ENCODE measurements at places on chromosomes 1 and 21. TPM values are rescaled to one million over a fixed set of nuclear protein-coding genes. Genes with fewer than 3 reads are reported as not detected.

GRCh38 chr1:37931361-37932158, 15.3 kb downstream of the INPP5B start:
- peak; percentile 97 for DNase-seq

DNA sequence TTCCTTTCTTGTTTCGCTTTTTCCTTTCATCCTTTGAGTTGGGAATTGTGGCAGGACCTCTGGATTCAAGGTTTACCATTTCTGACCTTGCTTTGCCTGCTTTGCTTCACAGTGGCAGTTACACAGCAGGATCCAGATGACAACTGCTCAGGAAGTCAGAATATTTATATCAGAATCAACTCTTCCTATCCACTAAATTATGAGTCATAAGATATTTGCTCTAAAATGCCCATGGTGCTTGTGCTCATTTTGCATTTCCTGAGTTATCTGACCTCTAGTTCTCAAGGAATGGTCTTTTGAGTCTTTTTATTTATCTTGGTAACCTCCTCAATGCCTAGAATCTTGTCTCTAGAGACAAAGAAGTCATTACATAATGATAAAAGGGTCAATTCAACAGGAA, 290.8 kb downstream of the LRRC7 start:
- DNase-seq = no peak

GRCh38 chr1:96559181-96559580, 162.4 kb upstream of the PTBP2 start:
- no peak for DNase-seq

DNA sequence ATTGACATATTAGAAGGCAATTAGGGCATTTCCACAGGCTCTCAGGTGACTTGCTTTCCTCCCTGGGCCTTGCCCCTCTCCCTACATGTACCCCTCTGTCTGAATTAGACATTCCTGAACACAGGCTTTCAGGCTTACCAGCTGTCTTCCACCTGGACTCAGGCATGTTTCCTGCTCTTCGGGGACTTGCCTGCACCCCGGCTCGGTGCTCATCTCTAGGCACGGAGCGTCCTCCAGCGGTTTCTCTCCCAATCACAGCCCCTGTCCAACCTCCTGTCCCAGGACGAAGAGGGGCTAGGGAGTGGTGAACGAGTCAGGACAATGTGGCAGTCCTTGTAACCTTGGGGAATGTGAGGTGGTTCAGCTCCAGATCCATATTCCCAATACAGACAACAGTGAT, 4.2 kb downstream of the PROK1 start:
- no peak for DNase-seq

DNA sequence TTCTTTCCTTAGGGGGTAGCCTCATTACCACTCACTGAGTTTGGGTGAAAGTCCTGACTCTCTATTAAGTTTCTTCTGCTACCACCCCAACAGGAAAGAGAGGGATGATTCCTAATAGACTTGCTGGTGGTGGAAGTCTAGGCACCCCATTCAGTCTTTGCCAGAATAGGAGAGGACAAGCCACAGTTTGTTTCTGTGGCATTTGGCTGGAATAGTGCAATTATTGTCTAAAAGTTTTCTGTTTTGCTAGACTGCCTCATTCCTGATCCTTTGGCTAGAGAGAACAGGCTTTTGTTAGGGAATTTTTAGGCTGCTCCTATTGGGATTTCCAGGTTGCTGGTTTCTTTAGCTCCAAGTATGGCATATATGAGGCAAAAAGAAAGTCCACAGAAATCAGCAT, 9.9 kb upstream of the HJV start:
- no peak for DNase-seq

GRCh38 chr1:87953732-87954344, 625.2 kb downstream of the LMO4 start:
- peak; percentile 22 for DNase-seq

The DISP3 gene
- total RNA-seq = 0.23 TPM

The RPS27 gene
- total RNA-seq = 1,296 TPM

The OR14A2 gene
- total RNA-seq = not detected

The TIE1 gene
- 2.9 TPM for total RNA-seq
